WERI-Rb-1 (cell line): ENCODE measurements at places on chromosomes 12 and 14.

DNA sequence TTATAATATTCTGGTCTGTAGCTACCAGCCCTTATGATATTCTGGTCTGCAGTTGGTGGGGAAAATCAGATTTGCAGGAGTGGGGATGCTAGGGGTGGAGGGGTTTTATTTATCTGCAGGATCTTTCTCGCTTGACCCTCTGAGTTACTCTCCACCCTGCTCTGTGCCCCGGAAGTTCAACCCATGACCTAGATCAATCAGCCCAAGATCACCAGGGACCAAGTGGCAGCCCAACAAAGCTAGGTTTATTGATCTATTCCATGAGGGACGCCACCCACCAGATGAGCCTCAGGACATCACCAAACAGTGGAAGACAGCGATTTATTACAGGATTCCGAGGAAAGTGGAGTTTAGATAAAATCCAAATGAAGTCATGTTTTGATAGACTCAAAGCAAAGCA is 25.8 kb upstream of the C12orf76 start:
- DNase-seq, result no peak

GRCh38 chr14:71336489-71337192 is 429.4 kb downstream of the PCNX1 start:
- no peak for DNase-seq

DNA sequence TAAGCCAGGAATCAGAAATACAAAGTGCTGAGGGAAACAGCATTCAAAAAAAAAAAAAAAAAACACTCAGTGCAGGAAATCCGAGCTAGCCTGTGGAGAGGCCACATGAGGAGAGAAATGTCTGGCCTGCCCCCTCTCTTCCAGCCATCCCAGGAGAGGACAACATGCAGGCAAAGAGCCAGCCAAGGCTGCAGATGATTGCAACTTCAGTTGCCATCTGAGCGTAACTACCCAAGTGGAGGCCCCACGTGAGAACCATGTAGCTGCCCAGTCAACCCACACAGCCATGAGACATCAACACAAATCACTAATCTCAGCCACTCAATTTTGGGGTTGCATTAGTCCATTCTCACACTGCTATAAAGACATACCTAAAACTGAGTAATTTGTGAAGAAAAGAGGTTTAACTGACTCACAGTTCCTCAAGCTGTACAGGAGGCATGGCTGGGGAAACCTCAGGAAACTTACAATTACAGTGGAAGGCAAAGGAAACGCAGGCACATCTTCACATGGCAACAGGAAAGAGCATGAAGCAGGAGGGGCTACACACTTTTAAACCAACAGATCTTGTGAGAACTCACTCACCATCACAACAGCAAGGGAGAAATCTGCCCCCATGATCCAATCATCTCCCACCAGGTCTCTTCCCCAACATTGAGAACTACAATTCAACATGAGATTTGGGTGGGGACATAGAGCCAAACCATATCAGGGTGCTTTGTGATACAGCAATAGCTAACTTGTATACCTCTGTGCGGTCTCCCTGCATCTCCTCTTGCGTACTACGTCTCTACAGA is 161.1 kb downstream of the PIWIL1 start:
- DNase-seq, result no peak

DNA sequence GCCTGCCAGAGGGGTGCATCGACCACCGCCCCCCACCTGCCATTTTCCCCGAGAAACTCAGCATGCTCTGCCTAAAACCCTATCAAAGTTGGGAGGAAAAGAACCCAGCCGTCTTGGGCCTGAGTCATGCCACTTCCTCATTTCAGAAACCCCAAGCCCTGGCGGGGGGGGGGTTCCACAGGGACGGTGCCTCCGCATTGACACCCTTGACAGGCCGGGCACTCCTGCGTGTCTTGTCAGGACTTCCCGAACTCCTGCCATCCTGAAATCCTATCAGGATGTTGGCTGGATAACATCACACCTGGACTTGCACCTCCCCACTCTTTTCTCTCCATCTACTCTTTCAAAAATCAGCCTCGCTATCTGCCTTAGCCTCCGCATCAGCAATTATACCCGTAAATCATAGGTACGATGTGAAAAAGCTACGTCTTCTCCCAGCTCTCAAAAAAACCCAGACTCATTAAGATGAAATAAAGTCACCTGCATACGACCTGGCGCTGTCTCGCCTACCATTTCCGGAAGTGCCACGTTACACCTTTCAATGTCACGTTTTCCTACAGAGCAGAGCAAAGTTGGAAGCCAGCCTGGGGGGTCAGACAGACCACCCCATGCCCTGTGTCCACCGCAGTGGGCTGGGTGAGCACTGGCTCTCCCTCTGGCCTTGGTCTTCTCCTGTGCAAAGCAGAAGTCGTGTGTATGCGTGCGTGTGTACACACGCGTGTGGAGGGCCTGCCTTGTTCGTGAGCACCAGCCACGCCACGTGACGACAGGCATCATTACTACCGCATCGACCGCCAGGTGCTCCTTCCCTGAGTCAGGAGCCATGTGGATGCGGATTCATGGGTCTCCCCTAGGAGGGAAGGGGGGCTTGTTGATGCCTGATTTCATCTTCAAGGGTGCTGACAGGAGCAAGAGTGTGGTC is 96.7 kb downstream of the RFLNA start:
- no peak for DNase-seq

- peak; percentile 50 for DNase-seq
These were observed 15.0 kb downstream of the GXYLT1 start for GRCh38 chr12:42129595-42130204.

- no peak for DNase-seq
These were observed 1177.1 kb downstream of the FLRT2 start for GRCh38 chr14:86707071-86707470.

GRCh38 chr14:70730393-70730792 is 78.9 kb downstream of the MAP3K9 start:
- DNase-seq, result no peak

DNA sequence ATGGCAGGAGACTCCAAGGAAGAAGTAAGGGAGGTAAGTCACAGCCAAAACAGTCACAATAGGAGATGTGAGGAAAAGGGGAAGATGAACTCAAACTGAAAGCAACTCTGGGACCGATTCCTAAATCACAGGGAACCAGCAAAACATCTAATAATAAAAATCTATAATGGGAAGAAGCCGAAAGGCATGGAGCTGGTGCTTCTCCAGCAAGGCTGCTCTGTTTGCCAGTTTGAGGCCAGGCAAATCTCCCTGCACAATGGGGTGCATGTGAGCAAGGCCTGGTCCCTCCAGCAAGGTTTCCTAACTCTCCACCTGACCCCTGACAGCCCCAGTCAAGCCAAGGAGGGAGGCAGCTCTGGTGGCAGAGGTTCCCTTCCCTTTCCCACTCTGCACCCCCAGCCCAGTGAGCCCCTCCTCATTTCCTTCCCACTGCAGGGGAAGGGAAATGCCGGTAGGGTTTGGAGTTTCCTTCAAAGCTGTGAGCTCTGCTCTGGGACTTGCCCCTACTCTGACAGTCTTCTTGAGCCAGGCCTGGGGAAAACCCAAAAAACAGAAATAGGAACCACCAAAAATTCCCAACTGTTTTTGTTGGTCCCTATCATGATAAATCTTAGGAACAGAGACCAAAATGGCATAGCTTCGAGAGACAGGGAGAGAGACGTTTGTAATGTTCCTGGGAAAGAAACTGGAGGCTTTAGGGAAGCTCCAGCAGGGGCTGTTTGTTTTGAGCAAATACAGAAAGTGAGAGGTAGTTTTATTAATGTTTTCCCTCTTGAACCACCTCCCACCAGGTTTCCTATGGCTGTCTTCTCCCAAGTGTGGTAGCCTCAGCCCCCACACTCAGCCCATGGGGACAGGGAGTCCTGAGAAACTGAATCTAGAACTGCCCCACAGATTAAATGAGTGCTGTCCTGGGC is 34.6 kb downstream of the FMNL3 start:
- DNase-seq, result no peak

- DNase-seq, result no peak
These were observed 1317.0 kb downstream of the TMEM121 start for GRCh38 chr14:106843386-106843785.

GRCh38 chr12:122413516-122414404 is 8.7 kb downstream of the CLIP1 start:
- DNase-seq, result no peak

DNA sequence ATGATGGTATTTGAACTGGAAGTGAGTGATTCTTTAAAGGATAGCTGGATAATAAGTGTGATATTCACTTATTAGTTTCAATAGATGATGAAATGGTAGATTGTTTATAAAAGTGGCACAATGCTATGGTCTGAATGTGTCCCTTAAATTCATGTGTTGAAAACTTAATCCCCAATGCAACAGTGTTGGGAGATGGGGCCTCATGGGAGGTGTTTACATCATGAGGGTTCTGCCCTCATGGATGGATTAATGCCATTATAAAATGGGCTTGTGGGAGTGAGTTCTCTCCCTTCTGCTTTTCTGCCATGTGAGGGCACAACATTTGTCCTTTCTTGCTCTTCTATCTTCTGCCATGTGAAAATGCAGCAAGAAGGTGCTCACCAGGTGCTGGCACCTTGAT is 134.0 kb downstream of the SLC38A1 start:
- DNase-seq, result no peak

DNA sequence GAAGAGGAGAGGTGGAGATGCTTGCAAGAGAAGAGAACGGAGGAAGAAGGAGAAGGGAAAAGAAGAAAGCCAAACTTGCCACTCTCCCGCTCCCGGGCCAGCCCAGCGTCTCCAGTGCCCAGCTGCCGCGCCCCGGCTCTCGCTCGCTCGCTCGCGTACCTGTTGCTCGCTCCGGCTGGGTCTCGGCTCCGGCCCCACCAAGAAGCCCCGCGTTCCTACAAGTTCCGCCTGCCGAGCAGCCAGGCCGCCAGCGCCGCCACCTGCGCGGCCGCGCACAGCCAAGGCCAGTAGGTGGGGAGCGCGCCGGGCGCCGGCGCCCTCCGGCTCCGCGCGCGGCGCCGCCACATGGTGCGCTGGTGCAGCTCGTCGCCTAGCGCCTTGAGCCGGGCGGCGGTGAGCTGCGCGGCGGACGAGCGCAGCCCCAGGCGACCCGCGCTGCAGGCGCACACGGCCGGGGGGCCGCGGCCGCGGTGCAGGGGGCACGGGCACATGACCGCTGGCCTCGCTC is 370 bp downstream of the HRK start:
- DNase-seq, result peak; percentile 52

- DNase-seq, result no peak
These were observed 266.4 kb upstream of the RGS6 start for GRCh38 chr14:71665781-71666180.

GRCh38 chr12:42741091-42741490 is 151.5 kb upstream of the PRICKLE1 start:
- DNase-seq, result no peak

DNA sequence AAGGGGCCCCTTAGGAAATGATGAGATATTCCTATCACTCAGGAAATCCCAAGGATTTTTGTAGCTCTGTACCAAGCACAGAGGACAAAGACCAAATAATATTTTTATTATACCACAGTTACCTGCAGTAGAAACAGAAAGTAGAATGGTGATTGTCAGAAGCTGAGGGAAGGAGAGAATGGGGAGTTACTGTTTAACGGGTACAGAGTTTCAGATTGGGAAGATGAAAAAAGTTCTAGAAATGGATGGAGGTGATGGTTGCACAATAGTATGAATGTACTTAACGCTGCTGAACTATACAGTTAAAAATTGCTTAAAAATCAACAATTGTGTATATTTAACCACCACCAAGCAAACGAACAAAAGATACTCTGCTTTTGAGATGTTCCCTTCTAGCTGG is 24.1 kb downstream of the FLVCR2 start:
- DNase-seq, result no peak

DNA sequence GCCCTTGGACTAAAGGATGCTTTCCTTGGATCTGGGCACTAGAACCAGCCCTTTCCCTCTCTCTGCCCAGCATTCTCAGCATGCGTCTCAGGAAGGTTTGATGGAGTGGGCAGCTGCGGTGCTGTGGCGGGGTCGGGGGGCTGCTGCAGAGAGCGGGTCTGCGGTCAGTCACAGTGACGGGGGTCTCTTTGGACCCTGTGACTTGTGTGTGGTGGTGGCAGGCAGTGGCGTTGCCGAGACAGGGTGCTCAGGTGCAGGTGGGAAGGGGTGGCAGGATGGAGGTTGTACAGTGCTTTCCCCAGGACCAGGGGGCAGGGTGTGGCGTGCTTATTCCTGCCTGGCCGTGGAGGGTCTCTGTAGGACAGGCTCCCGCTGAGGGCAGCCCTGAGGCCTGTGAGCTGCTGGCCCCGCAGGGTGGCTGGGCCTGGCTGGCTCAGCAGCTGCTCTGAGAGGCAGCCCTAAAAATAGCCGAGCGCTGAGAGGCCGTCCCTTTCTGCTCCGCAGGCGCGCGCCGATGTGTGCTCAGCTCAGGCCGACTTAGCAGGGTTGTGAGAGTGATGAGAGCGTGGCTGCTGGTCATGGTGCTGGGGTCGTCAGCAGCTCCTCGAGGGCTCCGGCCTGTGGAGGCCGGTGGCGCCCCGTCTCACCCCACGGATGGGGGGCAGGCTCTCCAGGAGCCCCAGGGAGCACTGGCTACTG is 9.7 kb downstream of the PACS2 start:
- DNase-seq, result peak; percentile 68

GRCh38 chr12:85277191-85277590 is 2.8 kb upstream of the ALX1 start:
- DNase-seq, result no peak

- no peak for DNase-seq
These were observed 49.9 kb downstream of the IFNG start for GRCh38 chr12:68109444-68110217.

DNA sequence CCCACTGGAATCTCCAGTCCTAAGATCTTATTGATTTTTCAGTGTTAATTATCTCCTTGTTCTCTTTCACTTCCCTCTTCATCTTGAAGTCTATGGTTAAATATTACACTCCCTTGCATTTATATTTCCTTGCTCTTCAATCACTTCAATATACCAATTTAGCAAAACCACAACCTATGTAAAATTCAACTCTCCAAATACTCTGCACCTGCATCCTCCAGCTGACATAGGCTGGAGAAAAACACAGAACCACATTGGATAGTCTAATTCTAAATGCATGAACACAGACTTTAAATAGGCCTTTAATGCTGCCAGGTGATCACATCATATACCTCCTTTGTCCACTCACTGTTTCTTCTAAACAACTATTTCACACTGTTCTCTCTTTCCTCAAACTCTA is 253.8 kb upstream of the GARIN6 start:
- no peak for DNase-seq

- no peak for DNase-seq
These were observed 6.9 kb downstream of the NPC2 start for GRCh38 chr14:74486164-74486563.

DNA sequence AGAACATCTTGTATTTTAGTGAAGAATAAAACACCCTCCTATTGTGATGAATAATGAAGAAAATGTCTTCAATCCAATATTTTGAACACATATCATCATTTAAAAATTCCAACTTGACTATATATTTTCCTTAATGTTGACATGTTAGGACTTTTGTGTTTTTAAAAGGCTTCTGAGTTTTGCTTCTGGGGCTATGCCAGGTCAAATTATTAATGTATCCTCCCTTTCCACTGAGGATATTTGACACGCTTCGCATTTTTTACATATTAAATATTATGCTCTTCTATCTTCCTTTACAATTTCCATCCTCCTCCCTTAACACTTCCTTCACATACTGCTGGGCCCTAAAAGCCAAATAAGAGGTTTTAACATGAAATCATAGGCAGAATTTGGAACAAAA is 20.6 kb downstream of the RERG start:
- no peak for DNase-seq
